Smooth muscle cell of the brain vasculature (primary cell): ENCODE measurements at places on chromosomes 6 and 20.

GRCh38 chr6:6906570-6907213 lies 201.1 kb upstream of the RREB1 start:
- DNase-seq, result no peak

DNA sequence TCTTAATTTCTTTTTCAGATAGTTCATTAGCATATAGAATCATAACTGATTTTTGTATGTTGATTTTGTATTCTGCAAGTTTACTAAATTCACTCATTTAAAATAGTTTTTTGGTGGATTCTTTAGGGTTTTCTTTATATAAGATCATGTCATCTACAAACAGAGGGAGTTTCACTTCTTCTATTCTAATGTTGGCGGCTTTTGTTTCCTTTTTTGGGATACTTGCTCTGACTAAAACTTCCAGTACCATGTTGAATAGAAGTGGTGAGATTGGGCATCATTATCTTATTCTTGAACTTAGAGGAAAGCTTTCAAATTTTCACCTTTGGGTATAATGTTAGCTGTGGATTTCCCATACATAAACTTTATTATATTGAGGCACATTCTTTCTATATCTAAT lies 296.9 kb downstream of the BCKDHB start:
- DNase-seq, result no peak

DNA sequence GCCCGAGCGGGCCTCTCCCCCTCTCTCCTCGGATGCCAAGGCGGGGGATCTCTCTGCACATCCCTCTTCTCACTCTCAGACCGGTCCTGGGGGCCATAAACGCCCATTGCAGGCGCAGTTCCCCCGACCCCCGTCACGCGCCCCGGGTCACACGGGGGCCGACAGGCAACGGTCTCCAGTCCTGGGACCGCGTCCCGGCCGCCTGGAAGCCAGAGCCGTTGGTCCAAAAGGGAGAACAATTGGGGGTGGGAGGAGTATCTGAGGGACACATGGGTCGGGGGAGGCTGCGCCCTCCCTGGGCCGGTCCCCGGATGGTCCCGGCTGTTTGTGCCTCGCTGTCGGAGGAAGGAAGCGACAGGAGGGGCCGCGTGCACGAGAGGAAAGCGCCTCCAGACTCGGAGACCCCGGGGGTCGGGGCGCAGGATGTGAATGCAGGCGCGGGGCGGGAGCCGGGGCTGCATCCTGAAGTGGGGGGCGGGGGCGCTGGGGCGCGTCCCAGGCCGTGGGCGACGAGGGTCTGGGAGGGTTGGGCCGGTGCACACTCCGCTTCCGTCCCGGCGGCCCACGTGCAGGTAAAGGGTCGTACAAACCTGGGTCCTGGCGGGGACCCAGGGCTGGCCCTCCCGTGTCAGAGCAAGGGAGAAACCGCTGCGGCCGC lies 903 bp downstream of the SLC4A11 start:
- DNase-seq, result no peak

GRCh38 chr6:116402108-116402937 lies 31.6 kb downstream of the DSE start:
- no peak for DNase-seq

DNA sequence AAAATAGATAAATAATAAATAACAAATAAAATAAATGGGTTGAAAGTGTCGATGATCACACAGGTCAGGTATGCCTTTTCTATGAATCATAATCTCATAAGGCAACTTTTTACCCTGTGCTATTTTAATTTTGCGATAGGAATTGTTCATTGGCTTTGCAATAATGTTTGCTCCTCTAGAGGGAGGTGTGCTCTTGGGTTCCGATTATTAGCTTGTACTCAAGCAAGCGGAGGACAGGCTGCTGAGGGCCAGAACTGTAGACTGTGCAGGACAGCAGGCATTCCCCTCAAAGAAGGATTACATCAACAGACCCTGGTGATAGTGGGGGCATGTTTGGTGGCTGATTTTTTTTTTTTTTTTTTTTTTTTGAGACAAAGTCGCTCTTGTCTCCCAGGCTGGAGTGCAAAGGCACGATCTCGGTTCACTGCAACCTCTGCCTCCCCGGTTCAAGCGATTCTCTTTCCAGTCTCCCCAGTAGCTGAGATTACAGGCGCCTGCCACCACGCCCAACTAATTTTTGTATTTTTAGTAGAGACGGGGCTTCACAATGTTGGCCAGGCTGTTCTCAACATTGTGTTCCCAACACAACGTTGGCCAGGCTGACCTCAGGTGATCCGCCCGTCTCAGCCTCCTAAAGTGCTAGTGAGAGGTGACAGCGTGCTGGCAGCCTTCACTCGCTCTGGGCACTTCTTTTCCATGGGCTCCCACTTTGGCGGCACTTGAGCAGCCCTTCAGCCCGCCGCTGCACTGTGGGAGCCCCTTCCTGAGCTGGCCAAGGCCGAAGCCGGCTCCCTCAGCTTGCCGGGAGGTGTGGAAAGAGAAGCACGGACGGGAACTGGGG lies 35.6 kb downstream of the RIOK1 start:
- no peak for DNase-seq

GRCh38 chr6:150606647-150607328 lies 7.1 kb downstream of the PLEKHG1 start:
- no peak for DNase-seq

GRCh38 chr6:45741437-45742171 lies 274.1 kb downstream of the CLIC5 start:
- peak; percentile 29 for DNase-seq

DNA sequence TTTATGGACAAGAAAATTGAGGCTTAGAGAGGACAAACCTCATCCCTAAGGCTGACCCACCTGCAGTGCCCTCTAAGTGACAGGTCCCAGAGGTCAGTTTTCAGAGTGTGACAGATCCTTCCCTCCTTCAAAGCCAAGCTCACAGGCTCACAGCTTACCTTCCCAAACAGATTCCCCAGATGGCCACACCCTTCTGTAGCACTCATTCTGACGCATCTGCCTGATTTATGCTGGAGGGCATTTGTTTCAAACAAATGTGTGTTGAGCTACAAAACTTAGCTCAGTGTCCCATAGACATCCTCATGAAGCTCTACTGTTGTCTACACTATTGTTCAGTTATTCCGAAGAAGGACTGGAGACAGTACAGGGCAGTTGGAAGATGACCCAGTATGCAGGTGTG lies 60.6 kb upstream of the RIN2 start:
- DNase-seq, result no peak

- no peak for DNase-seq
Measured at GRCh38 chr20:51467956-51468626, 74.4 kb downstream of the NFATC2 start.

DNA sequence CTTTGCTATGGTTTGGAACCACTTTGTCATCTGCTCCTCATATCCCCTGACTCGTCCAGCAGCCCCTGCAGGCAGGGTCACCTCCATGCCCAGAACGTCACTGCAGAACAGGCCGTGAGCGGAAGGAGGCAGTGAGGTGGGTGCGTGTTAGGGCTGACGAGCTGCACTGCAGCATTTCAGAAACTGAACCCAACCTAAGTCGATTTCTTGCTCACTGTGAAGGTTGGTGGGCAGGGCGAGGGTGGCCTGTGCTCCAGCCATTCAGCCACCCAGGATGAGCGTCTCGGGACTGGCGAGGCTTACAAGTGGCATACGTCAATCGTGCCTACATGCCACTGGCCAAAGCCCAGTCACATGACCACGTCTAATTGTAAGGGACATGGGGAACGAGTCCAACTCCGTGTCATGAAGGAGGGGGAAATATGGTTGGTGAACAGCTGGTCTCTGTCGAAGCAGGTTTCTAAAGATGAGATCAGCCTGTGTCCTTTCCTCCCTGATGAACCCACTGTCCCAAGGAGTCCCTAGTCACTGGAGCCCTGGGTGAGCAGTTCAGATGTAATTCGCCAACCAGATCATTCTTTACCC lies 289.1 kb downstream of the TAF4 start:
- DNase-seq, result no peak

DNA sequence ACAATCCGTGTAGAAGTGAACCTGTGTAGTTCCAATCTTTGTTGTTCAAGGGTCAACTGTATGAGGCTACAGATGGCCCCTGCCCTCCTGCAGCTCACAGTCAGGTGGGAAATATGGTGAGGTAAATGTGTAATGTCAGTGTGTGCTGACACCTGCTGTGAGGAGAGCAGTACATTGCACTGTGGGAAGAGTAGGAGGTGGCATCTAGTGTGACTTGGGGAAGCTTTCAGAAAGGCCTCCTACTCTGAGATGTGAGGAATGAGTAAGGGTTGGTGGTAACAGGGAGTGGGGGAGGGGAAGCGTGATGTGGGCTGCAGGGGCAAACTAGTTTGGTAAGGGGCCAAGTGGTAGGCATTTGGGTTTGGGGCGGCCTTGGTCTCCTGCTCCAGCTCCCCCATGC lies 188.8 kb downstream of the FARS2 start:
- DNase-seq, result no peak

DNA sequence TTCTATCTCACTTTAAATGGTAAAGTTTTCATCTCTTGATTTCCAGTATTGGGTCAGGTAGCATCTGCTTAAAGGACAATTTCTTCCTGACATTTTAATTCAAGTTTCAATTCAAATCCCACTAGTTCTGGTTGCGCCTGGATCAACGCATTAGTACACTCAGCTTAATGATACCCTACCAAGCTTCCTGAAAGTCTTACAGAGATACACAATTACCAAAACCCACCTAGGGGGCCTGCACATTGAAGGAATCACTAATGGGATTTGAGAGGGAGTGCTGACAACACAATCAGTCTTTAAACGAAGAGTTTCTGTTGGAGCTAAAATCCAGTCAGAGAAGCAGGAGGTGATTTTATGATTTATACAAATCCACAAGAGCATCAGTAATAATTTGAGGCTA lies 293.0 kb downstream of the PHF3 start:
- no peak for DNase-seq

GRCh38 chr6:117919275-117919674 lies 12.2 kb downstream of the SLC35F1 start:
- no peak for DNase-seq

DNA sequence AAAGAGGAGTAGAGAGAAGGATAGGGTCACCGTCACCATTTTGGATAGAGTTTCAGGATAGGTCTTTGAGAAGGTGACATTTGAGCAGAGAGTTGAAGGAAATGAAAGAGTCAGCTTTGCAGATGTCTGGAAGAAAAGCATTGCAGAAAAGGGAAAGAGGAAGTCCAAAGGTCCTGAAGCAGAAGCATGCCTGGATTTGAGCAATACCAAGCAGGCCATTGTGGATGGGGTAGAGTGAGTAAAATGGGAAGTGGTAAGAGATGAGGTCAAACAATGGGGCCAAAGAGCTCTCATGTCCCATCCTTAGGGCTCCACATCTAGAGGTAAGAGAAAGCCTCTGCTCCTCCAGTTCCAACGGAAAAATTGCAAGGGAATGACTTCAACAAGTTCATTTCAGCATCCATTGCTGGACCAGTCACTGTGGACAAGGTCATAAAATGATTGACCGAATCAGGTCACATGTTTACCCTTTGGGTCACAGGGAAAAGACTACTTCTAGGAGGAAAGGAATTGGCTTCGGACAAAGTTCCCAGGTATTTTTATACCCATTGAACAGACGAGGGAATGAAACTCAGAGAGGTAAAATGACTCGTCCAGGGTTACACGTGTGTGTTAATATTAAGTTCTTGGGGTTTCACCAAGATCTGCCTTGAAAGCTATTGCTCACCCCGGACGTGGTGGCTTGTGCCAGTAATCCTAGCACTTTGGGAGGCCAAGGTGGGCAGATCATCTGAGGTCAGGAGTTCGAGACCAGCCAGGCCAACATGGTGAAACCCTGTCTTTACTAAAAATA lies 6.6 kb upstream of the SAMHD1 start:
- no peak for DNase-seq
